Amniotic stem cell (primary cell): ENCODE measurements at places on chromosomes 12 and 14.

DNA sequence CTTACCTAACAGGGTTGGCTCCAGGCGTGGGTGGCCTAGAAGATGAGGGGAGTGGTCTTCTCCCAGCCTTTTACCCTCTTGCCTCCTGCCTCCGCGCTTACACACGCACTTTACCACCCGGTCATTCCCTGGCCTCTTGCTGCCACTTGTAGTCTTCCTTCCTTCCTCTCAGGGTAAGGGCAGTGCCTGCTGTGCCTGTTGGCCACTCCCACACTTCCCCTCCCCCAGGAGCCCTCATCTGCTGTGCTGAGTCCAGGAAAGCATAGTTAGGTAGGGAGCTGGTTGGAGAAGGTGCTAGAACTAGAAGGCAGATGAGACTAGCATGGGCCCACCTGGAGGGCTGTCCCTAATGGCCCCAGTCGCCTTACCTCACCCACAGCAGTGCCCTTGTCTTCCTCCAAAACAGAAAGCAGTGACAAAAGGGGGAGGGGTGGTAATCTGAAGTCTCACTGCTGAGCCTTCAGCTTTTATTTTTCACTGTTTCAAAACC lies 54.3 kb upstream of the SRSF5 start:
- no peak for DNase-seq

- no peak for DNase-seq
Measured at GRCh38 chr12:25491396-25492325, 61.4 kb downstream of the LMNTD1 start.

GRCh38 chr12:26281320-26281719 lies 85.9 kb downstream of the SSPN start:
- DNase-seq, result no peak

GRCh38 chr12:50953047-50953446 lies 703 bp downstream of the HIGD1C start:
- DNase-seq, result no peak

GRCh38 chr12:96587691-96588090 lies 98.3 kb downstream of the CFAP54 start:
- DNase-seq, result no peak

- no peak for DNase-seq
Measured at GRCh38 chr12:58097741-58098140, 156.4 kb downstream of the ATP23 start.

- no peak for DNase-seq
Measured at GRCh38 chr14:97695456-97695981, 898.3 kb downstream of the VRK1 start.

- DNase-seq, result no peak
Measured at GRCh38 chr12:19298836-19299605, 140.3 kb upstream of the AEBP2 start.

- DNase-seq, result no peak
Measured at GRCh38 chr14:66425402-66425801, 60.8 kb upstream of the CCDC196 start.

- no peak for DNase-seq
Measured at GRCh38 chr12:11174022-11174421, 3.0 kb downstream of the SMIM10L1 start.

DNA sequence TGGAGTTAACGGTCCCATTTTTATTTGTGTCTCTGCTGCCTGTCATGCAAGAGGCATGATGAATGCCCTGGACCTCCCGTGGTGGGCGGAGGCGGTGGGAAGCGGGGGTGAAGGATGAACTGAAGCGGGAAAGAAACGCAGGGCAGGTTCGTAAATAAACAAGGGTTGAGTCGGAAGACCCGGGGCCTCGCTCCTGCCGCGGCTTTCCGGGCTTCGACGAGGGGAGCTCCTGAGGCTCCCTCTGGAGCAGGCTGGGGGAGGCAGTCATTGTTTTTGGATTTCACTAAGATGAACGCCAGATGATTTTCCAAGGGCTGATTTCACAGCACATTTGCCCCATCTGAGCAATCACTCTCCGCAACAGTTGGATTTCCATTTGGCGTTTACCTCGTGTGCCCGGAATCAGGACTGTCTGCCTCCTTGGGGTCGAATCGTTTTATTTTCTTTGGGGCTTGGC lies 130.2 kb downstream of the SLC38A6 start:
- no peak for DNase-seq

GRCh38 chr12:56258820-56259183 lies 618 bp upstream of the ANKRD52 start:
- no peak for DNase-seq

GRCh38 chr14:58978343-58978742 lies 210.1 kb upstream of the DAAM1 start:
- no peak for DNase-seq

GRCh38 chr12:68446901-68447796 lies 115.0 kb upstream of the MDM1 start:
- no peak for DNase-seq

DNA sequence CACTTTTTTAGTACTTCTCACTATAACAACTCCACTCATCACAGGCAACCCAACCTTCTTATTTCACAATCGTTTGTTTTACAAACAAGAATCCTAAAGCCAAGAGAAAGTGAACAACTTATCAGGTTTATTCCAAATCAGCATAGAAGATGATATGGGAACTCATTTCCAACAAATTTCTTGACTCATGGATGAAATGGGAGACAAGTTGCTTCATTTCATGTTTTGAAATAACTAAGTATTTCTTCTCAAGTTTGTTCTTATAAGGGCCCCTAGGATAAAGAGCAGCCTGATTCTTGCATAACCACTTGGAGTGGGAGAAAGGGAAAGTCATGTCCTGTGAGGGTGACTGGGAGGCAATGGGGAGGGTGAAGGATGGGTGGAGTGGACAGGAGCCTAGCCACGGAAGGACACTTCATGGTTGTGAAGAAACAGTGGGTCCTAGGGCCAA lies 168.3 kb downstream of the DUSP6 start:
- DNase-seq, result no peak

DNA sequence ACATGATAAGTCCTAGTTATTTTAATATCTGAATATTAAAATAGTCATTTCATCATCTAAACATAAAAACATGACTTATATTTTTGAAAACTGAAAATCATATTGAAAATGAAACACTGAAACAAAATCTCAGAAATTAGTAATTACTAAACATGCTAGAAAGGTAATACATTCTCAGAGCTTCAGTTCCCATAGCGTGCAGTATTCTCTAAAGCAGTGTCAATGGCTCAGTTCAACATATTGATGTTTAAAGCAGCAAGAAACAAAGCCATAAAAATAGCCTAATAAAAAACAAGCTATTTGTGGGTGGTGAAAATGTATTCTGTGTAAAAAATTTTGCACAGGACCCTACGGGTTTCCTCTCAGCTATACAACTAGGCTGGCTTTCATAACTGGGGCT lies 1337.4 kb downstream of the FSCB start:
- DNase-seq, result no peak

DNA sequence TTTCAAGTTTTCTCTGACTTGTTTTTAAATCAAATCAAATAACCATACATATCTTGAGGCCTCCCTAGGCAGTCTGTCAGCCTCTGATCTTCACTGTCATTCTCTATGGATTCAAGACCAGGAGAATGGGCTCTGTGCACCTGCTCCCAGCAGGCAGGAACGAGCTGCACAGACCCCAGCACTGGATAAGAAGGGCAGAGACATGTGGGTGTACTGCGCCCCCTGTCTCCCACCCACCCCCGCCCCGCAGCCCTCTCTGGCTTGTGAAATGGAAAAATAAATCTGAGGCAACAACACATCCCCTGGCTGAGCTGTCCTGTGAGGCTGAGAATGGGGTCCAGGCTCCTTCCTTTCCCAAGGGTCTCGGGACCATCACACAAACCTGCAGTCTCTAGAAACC lies 26.3 kb downstream of the CLMN start:
- no peak for DNase-seq

DNA sequence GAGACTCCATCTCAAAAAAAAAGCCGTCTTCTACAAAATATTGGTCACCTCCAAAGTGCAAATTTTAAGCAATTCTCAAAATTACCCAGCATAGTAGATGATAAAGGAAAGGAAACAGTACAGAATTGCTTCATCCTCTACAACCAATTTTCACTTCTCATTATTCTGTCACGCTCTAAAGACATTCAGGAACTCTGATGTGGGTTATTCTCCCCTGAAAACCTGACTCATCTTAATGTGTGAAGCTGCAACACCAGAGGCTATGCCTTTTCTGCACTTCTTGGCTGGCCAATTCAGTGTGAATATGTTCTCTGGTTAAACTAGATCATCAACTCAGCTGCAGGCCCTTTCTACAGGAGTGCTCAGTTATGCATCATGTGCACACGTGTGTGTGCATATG lies 11.0 kb downstream of the PTGER2 start:
- peak; percentile 24 for DNase-seq

DNA sequence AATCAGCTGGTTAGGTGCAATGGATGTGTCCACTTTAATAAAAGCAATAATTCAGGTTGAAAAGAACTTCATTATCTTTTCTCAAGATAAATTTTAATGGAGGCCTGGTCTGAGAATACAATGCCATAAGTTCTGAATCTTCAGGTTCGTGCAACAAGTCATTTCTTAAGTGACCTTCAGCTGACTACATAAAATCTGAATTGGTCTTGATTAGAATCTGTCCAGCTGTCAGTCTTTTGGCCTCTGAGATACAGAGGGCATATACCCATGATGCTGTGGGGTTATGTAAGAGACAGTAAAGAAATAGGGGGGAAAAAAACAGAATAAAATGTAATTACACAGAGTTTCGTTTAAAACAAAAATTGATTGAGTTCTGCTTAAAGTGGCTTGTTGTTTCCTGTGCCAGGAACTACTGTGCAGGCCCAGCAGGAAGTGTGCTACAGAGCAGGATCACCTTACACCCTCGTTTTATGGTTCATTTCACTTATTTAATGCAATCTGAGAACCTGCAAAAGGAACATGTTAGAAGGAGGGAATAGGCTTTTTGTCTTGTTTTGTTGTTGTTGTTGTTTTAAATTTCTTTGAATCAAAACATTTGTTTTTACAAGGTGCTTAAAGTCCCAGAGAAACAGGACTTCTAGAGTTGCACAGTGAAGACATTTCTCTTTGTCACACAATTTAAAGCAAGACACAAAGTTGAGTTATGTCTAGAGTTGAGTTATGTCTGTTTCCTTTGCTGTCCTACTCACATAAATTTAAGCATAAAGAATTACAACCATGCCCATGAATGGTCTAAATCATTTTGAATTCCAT lies 64.2 kb downstream of the LGR5 start:
- no peak for DNase-seq

- peak; percentile 31 for DNase-seq
Measured at GRCh38 chr12:65741656-65742017, 82.6 kb upstream of the HMGA2 start.

GRCh38 chr14:75906680-75907280 lies 75.0 kb downstream of the TGFB3 start:
- DNase-seq, result peak; percentile 64

DNA sequence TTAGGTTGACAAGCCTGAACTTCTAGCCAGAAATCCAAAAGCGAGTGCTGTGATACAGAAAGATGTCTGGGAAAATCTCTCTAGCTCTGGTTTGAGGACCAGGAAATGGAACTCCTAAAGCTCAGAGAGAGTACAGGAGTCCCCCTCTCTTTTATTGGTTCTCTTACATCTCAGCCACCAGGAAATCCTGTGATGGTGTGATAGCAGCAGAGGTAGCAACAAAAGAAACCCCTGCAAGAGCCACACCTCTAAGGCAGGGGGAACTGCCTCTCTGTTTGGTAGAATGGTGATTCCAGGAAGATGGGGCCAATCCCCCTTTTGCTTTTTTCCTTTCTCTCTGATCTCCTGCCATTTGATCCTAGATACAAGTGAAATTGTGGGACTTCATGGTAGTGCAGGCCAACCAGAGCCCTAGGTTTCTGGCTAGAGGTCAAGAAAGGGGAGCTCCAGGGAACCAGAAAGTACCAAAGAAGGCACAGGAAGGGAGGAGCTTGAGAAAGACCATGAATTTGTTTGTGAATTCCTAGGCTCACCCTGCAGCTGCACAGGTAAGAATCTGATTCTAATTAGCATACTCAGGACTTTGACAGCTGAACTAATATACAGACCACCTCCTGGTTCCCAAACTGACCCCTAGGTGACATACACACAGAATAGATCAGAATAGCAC lies 88.5 kb downstream of the PAPLN start:
- DNase-seq, result no peak

DNA sequence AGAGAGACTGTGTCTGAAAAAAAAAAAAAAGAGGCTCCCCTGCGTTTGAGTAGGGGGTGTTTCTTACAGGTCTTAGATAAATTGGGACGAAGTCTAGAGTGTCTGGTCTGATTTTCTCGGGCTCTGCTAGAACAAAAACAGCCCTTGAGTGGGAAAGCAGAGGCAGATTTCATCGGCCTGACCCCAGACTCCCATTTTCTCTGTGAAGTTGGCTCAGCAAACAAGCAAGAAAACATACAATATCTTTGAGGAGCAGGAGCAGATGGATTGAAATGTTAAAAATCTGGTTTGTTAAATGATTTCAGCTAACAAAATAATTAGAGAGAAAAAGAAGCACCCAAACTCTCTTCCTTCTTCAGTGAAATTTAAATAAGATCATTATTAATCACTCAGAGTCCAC lies 44.1 kb downstream of the DERA start:
- no peak for DNase-seq

- DNase-seq, result no peak
Measured at GRCh38 chr12:77816196-77816595, 14.5 kb upstream of the NAV3 start.

GRCh38 chr12:27703720-27704452 lies 6.7 kb upstream of the MRPS35 start:
- DNase-seq, result peak; percentile 79

- DNase-seq, result no peak
Measured at GRCh38 chr14:72582582-72582981, 311.3 kb downstream of the DPF3 start.

DNA sequence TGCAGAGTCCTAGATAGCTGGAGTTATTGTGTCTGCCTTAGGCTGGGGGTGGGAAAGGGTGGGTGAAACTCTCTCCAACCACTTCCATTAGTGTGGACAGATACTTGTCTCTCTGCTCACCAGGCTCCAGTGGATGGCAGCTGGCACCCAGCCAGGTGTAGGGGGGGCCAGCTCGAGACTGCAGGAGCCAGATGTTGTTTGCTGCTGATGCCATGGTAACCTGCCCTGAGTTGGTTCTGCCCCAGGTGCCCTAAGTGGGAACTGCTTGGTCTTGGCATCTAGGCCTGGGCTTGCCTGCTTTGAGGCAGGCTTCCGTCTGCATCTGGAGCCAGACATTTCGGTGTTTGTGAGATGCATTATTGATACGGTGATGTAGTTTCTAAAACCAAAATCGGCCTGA lies 82.2 kb downstream of the ADCK1 start:
- no peak for DNase-seq

DNA sequence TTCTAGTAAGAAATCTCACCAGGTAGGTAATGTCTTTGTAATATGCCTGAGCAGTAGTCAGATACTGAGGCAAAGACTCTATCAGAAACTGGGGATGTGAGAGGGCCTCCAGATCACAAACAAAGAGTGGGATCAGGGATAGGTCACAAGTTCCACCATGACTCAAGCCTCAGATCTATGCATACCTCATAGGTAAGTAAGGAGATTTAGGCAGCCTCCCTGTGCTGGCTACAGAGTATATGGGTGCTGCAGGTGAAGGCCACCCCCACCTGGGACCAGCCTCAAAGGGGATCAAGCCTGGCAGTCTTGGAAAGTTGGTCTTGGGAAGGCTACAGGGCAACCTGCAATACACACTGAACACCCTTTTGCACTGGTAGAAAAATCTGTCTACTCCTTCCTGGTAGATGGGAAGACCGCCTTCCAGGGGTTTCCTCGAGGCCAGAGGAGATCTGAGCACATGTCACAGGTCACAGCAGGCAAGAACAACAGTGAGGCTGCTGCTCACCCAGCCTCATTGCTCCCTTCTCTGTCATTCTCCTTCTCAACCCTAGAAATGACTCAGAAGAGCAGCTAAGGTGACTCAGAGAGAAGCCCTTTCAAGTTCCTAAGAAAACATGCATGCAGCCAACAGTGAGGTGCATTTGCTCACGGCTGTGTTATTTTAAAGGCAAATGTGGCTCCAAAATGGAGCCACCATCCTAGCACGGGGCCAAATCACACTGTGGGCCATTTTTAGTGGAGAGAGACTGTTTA lies 143.4 kb upstream of the CDKN3 start:
- peak; percentile 15 for DNase-seq
